ENCODE measurements at places on chromosomes 1 and 21.

- DNase-seq = no peak
Observed at GRCh38 chr21:23804866-23805265, 1802.4 kb downstream of the MRPL39 start.

DNA sequence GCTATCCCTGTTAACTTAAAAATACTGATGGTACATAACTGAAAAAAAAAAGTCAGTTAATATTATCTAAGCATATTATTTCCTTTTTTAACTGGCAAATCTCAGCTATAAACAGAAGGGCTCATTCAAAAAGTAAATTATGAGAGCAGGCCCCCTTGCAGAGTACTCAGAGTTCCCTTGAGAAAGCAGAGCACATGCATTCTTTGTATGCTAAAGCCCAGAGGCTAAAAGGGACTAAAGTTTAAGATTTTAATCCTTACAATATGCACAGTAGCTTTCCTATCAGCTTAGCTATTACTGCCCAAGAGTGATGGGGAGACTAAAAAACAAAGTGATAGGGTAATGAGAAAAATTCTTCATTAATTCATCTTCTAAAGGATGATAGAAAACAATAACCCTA lies 18.5 kb downstream of the SLC16A1 start:
- DNase-seq = no peak

DNA sequence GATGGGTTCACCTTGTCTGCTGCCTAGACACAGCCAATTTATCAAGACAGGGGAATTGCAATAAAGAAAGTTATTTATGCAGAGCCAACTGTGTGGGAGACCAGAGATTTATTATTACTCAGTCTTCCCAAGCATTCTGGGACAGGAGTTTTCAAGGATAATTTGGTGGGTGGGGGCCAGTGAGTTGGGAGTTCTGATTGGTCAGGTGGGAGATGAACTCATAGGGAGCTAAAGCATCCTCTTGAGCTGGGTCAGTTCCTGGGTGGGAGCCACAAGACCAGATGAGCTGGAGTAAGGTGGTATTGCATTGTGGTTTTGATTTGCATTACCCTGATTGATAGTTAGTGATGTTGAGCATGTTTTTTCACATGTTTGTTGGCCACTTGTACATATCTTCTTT lies 86.1 kb downstream of the PRKAB2 start:
- DNase-seq = no peak

- DNase-seq = no peak
Observed at GRCh38 chr1:87115891-87116290, 201.5 kb downstream of the HS2ST1 start.

DNA sequence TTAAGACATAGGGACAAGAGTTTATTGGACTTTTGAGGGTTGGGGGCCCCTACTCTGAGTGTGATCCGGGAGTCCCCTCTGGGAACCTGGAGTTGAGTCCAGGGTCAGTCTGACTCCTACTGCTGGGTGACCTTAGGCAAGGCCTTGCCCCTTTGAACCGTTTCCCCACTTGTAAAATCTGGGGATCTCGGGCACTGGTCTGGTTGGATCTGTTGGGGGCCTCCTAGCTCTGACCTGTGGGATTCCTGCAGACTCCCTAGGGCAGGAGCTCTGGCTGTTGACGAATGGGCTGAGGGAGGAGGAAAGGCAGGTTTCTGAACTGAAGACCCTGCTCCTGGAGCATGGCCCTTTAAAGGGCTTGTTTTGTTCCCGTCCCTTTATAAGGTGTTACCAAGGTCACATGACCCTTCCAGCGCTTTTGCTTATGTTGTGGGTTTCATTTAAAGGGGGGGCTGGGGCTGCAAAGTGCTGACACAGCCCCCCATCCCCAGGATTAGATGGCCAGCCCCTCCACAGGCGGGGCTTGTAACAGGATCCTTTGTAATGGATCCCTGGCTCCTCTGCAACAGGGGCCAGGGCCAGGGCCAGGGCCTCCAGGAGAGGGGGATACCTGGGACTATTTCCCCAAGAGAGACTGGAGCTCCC lies 50.7 kb downstream of the YARS1 start:
- DNase-seq = no peak

GRCh38 chr21:40717028-40717427 lies 129.9 kb downstream of the DSCAM start:
- peak; percentile 91 for DNase-seq

DNA sequence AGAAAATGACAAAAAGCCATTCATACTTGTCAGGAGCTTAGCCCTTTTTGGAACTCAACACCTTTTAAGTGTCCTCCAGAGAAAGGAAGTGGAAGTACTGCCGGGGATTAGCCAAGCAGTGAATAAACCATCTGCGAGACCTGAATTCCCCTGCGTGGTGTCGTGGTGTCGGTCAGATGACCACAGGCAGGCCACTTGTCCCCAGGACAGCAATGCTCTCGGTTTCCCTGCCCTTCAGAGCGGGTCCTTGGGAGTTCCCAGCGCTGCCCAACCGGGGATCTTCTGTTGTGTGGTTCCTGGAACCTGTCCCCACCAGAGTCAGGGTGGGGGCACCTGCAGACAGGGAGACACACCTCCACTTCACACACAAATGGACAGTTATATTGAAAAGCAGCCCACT lies 9.2 kb downstream of the GPR157 start:
- no peak for DNase-seq

DNA sequence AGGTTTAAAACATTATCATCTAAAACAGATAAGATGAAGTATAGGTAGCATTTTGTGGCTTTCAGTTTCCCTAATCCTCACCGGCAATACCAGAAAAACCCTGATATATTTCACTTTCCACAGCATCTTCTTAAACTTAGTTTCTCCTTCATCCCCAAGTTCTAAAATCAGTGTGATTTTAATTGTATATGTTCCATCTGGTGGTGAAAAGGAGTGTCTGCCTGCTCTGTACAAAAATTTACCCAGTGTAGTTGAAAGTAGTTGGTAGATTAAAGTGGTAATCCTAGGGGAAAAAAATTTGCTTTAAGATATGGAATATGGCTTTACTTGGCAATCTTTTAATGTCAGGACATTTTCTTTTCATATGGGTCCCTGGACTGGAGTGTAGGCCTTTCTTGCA lies 74.3 kb downstream of the CEP350 start:
- no peak for DNase-seq

- no peak for DNase-seq
Observed at GRCh38 chr1:63836830-63837229, 63.0 kb downstream of the ROR1 start.

GRCh38 chr21:17468698-17469097 lies 44.1 kb upstream of the CXADR start:
- DNase-seq = no peak

DNA sequence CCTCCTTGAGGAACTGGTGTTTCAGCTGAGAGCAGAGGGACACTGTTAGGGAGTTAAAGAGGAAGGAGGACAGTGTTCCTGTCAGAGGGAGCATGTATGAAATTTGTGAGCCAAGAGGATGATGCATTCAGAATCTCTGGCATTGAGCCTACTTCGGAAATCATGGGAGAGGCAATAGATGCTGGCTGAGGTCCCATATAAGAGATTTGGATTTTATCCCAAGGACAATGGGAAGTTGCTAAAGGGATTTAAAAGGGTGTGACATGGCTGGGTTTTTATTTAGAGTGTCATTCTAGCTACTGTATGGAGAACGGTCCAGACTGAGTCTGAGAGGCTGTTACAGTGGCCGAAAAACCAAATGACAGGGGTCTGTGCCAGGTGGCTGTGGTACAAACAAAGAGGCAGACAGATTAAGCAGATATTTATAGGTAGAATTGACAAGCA lies 403.2 kb upstream of the B3GALT2 start:
- DNase-seq = peak; percentile 71

DNA sequence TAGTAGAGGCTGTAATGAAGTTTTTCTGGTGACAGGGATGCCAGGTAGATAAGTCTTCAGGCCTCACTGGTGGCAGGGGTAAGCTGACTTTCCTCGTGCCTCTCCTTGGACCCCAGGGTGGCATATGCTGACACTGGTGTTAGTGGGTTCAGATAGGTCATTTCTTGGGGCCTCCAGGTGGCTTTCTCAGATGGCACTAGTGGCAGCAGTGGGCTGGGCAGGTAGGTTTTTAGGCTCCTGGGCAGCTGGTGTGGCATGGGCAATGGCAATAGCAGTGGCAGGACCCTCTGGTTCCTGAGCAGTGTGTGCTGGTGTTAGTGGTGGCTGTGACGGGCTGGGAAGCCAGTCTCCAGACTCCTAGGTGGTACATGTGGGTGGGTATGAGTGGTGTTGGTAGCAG lies 140.3 kb downstream of the PTBP2 start:
- DNase-seq = no peak

GRCh38 chr1:36464605-36465393 lies 615 bp upstream of the MRPS15 start:
- peak; percentile 59 for DNase-seq

DNA sequence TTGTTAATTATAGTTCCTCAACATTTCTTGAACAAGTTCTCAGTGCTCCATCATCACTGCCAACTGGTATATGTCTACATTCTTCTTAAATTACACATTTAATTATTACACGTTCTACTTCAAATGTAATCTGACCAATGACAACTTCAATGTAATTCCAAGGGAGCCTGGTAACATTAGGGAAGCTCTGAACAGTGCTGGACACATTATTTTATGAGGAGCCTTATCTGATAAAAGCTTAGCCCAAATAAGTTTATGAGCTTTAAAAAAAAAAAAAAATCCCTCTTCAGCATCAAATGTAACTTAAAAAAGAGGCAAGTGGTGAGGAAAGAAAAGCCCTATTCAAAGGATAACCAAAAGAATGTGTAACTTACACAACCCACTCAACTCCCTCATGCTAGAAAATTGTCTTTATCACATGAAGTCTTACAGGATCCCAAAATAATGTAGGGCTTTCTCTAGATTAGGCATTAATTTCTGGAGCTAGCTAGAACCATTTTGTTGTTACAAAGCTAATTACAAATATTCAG lies 35.2 kb upstream of the ABCA4 start:
- DNase-seq = no peak

- DNase-seq = peak; percentile 87
Observed at GRCh38 chr21:16588433-16588860, 858.7 kb downstream of the USP25 start.

DNA sequence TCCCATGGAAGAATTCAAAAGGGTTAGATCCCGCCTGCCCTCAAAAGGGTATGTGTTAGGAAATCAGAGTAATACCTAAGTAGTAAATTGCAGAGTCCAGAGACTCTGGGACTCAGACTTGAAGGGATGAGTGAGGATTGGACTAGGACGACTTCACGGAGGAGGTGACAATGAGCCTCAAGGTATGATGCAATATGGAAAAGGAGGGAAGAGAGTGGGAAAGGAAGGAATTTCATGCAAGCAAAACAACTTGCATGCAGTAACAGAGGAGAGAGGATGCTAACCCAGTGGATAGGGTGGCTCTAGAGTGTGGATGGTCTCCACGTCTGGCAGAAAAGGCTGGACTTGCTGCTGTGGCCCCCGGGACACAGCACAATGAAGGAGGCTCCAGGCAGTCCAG lies 4.8 kb downstream of the CAPN2 start:
- no peak for DNase-seq

DNA sequence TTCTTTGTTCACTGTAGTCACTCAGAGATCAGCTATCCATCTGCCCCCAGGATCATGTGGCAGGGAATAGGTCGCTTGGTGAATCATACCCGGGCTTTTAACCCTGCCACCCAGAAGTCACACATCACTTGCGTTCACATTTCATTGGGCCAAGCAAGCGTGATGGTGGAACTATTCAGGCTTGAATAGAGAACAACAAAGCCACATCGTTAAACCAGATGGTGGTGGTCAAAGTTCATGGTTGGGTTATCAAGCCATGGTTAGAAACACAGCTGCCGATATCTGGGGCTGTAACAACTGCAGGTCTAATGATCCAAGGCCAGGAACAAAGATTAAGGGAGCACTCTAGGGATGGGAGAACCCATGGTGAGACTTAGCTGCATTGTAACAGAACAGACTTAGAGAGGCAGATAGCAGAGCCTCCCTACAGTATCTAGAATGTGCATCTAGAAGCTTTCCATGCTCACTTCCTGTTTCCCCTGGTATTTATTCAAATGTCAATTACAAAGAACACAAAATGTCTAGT lies 40.0 kb upstream of the PTPRC start:
- DNase-seq = no peak

DNA sequence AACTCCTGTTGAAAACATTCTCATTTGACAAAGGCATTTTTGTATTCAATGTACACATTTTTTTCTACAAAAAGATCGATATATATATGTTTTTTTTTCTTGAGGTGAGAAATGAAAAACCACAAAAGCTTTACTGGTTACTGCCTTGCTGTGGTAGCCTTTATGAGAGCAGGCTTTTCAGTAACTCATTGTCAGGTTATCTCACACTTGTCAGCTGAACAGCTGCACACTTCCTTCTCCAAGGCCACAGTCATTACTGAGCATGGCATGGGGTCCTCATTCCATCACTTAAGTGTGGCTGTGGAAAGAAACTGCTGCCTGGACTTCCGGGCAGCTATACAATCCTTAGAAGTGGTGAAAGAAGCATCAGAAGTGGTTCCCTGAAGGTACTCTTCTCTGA lies 169.3 kb upstream of the ZP4 start:
- DNase-seq = no peak

GRCh38 chr1:12179111-12179519 lies 12.3 kb downstream of the TNFRSF1B start:
- no peak for DNase-seq

GRCh38 chr1:85321237-85321964 lies 45.0 kb upstream of the BCL10 start:
- no peak for DNase-seq

GRCh38 chr1:183687546-183688304 lies 34.6 kb upstream of the APOBEC4 start:
- DNase-seq = no peak

DNA sequence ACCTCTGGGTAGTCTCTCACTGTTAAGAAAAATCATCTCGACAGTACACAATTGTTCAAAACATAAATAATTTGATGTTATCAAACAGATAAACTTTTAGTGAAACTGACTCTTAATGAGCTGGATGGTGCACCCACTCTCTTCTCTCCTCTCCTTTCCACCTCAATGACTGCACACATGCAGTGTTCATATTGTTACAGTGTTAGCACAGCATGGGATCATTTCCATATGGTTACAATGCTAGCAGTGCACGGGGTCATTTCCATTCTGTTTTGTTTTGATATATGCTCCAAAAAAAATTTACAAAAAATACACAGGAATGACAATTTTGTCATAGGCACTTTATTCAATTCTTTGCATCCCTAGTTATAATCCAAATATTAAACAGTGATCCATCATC lies 26.4 kb upstream of the RNF187 start:
- no peak for DNase-seq

- no peak for DNase-seq
Observed at GRCh38 chr1:183630748-183631147, 4.8 kb downstream of the ARPC5 start.

DNA sequence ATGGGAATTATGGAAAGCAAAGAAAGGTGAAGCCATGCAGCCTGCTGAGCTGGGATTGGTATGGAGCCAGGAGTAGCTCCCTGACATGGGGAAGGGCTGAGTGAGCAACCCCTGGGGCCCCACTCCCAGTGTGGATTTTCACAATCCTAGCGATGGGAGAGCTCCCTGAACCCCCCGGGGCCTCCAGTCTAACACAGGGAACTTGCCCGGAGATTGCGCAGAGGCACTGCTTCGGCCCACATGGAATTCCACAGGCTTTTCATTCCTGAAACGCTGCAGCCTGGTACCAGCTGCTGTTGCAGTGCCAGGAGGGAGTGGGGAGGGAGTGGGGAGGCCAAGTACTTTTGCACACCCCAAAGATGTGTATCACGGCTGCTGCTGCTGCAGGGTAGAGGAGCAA lies 110.4 kb upstream of the C21orf91 start:
- no peak for DNase-seq

GRCh38 chr21:27171707-27172106 lies 204.8 kb upstream of the ADAMTS5 start:
- DNase-seq = no peak

All from COR-L47 (cell line).